ENCODE measurements at places on chromosomes 4 and X.

- DNase-seq: no peak
Observed at GRCh38 chrX:6761251-6761650, 226.3 kb upstream of the VCX3A start.

DNA sequence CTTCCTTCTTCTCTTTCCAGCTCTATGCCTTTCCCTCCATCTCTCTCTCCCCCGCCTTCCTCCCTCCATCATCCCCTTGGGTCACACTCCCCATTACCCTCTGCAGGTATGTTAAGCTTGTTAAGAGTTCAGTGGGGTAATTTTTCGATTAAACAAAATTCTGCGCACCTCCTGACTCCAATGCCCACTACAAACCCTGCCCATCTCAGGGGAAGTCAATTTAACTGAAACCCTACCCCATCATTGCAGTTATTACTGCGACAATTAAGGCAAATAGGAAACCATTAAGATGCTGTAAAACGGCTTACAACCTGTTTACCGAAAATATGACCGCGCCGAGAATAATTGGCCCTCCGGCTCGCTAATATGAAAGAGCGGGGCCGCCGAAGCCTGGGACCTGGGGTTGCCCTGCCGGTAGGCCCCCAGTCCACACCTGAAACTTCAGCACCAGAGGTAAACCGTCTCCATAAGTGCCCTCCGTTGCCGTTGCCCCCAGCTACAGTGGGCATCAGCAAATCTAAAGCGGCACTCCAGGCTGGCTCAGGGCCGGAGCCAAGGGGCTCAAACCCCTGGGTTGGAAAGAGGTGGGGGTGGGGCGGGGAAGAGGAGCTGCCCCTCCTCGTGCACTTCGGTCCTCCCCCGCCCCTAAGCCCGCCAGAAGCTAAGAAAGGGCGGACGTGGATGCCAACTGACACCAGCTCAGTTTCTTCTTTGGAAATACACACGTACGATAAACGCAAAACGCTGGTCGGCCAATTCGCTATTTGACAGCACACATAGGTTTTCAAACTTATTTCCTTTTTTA lies 4.8 kb downstream of the ARX start:
- DNase-seq: no peak

DNA sequence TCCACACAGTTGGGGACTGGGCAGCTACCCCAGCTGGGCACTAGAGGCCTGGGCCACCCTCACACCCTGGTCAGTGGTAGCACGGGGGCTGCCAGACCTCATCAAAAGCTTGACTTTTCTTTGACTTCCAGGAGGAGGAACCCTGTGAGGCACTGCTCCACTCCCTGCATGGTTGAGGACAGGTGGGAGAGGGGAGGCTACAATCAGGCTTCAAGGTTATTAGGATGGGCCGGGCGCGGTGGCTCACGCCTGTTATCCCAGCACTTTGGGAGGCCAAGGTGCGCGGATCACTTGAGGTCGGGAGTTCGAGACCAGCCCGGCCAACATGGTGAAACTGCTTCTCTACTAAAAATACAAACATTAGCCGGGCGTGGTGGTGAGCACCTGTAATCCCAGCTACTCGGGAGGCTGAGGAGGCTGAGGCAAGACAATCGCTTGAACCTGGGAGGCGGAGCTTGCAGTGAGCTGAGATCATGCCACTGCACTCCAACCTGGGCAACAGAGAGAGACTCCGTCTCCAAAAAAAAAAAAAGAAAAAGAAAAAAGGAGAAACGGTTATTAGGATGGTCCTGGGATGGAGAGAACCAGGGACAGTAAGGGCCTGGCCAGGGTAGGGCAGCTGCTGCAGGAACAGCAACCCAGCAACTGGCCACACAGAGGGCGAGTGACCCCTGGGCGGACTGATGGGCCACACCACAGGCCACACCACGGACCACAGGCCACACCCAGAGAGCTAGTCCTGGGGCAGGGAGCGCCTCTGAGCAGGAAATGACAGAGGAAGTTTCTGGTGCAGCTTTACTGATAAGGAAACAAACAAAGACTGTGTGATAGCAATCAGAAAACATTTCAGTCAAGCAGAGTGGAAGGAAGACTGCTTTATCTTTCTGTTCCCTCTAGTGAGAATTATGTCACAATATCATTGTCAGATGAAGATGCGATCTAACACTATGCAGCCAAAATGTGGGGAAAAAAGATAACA lies 20.5 kb upstream of the OPN1LW start:
- no peak for DNase-seq

- no peak for DNase-seq
Observed at GRCh38 chrX:47430925-47431324, 52.1 kb downstream of the ZNF41 start.

- DNase-seq: no peak
Observed at GRCh38 chr4:74608151-74608949, 163.4 kb downstream of the AREG start.

DNA sequence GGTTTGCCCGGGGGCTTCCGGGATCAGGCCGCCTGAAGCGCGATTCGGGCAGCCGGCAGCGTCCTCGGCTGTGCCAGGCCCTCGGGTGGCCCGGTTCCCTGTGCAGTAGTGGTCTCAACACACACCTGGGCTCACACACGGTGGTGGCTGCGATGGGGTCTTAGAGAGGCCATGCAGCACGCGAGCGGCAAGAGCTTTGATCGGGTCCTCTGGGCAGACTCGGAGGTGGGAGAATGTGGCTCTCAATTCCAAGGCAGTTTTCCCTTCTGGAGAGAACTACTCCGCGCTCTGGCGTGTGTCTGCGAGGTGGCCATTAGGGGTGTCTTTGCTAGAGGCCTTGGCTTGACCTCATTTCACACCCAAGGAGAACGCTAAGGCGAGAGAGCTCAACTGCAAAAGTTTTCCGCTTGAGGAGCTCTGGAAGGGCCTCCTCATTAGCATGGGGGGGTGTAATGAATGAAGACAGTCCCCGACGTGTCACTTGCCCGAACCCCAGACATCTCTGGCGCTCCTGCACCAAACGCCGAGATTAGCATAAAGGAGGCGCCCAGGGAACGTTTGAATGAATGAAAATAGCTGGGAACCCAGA lies 771 bp upstream of the RBPJ start:
- DNase-seq: no peak

- no peak for DNase-seq
Observed at GRCh38 chrX:71992711-71993110, 82.1 kb downstream of the NHSL2 start.

DNA sequence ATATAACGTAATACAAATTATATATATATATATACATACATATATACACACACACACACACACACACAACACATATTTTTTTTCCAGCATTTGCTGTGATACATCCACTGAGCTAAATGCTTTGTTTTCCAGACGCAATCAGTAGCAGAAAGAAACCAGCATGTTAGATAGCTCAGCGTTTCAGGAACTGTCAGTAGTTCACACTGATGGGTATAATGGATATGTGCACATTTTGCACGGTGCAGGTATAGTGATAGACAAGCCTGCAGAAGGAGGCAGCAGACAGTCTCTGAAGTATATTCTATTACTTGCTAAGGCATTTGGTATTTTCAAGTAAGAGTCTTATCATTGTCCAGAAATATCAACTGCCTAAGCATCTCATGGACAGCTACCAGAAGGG lies 741.6 kb upstream of the HS3ST1 start:
- no peak for DNase-seq

DNA sequence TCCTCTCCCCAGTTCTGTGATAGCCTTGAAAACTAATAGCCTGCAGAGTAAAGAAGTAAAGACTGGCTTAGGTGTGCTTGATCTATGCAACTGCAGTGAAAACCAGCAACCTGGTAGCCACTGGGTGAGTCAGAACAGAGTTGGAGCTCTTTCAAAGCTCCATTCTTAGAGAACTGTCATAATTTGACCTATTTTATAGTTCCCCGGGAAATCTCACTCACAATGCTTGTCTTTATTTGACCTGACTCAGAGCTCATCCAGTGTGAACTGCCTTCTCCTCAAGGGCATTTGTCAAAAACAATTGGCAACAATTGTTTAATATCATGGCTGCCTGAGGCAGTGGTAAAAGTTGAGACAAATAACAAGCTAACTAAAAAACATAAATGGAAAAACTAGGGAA lies 213.0 kb upstream of the NHS start:
- no peak for DNase-seq

DNA sequence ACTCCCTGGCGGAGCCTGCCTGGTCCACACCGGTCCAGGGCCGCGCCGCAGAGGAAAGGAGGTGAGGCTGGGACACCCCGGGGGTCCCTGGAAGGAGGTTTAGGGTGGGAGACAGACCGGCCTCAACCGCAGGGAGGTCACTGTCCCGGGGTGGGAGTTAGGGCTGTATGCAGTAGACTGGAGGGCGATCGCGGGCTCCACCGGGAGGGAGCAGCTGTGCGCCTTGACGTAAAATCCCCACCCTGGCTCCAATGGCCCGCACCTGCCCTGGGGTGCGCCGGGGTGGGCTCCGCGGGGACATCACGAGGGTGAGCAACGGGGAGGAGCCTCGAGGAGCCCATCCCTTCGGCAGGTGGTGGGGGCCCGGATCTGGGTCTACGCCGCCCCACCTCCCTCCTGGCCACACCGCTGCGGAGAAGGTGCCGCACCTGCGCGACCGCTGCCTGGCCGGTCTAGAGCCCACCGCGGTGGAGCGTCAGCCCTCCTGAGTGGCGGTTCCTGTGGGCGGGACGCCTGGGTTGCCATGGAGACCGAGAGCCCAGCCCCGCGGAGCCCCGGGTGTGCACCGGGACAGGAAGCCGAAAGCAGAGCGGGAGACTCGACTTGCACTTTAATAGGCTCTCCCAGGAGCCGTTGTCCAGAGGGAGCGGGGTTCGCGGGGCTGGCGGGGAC lies 105.1 kb downstream of the ADRA2C start:
- DNase-seq: no peak

DNA sequence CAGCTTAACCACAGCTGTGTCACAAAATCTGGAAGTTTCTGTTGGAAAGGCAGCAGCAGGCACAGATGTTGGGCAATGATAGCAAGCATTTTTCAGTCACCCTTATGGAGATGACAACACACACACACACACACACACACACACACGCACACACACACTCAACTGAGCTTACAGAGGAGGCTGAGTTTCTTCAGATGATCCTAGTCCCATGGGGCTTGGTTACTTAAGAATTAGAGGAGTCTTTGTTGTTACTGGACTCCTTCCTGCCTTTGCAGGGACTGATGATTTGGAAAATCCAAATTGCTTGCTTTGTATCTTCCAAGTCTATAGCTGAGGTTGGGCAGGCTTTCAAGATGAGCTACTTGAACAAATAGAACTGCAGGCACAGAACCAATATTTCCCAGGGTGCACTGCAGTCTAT lies 740.1 kb upstream of the PITX2 start:
- DNase-seq: peak; percentile 99

- DNase-seq: peak; percentile 25
Observed at GRCh38 chr4:159787901-159788300, 685.0 kb downstream of the RAPGEF2 start.

GRCh38 chr4:2217726-2218125 lies 24.2 kb downstream of the HAUS3 start:
- no peak for DNase-seq

DNA sequence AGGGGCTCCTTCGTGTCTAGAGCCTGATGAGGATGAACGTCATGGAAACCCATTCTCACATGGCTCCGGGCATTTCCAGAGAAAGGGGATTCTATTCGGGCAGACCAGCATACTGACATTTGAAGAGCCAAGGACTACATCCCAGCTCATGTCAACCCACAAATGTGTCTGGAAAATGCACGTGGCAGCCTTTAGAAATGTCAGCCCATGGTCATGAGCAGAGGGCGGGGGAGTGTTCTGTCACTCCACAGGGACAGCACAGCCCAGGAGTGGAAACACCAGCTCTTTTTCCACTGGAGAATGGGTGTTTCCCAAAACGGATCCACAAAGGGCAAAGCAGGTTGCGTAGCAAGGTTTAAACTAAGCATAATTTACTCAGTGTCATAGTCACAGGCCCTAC lies 207.0 kb downstream of the BCOR start:
- DNase-seq: no peak

DNA sequence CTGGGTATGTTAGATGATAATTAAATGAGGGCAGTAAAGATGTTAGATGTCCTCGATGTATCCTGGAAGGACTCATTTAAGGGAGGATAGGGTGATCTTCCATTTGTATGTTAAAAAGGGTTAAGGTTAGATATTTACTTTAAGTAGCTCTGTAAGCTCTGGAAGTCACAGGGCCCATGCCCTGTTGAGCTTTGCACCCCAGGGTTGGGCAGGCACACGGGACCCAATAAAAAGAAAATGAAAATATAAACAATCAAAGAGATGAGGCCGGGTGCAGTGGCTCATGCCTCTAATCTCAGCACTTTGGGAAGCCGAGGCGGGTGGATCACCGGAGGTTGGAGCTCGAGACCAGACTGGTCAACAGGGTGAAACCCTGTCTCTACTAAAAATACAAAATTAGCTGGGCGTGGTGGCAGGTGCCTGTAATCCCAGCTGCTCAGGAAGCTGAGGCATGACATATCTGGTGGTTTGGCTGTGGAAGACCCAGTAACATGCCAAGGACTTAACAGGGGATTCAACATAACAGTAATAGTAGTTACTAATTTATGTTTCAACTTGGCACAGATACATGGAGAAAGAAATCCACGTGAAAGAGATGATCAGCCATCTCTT lies 16.9 kb upstream of the PHEX start:
- DNase-seq: no peak

- DNase-seq: no peak
Observed at GRCh38 chr4:35643661-35644060, 600.7 kb downstream of the ARAP2 start.

DNA sequence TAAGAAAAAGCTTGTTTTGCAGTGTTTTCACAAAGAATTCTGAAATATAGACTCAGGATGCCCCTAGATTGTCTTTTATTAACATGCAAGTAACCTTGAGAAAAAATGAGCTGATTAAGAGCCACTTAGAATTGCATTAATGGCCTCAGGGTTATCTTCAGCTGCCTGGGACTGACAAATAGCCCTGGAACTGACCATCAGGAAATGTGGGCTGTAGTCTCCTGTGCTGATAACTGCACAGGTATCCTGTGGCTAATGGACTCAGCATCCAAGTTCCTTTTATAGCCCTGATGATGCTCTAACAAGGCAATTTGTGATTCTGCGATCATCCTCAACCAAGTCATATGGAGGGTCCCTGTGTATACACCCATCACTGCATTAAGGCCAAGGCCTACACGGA lies 17.0 kb downstream of the CA5B start:
- no peak for DNase-seq

GRCh38 chrX:50115973-50116372 lies 84.8 kb downstream of the AKAP4 start:
- no peak for DNase-seq

GRCh38 chrX:119398974-119399771 lies at the start of gene SLC25A43:
TSS of gene SLC25A43 (plus strand) at chrX:119399336. CDS start at chrX:119399404, 68 bp downstream.
- DNase-seq: no peak

DNA sequence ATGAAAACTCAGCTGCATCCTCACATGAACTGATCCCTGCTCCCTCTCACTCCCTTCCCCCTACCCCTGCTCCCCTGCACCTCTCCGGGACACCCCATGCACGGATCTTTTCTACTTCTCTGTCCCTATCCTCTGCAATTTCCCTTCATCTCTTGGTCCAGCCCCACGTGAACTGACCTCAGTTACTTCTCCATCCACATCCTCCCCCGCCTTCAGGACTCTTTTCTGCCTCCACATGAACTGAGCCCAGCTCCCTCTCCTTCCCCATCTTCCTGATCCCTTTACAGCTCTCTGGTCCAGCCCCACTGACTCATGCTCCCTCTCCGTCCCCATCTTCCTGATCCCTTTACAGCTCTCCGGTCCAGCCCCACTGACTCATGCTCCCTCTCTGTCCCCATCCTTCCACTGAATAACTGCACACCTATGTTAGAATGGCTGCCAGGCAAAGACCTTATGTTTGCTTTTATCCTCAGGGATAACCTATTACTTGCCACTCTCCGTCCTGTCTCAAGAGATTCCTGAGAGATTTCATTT lies 5.6 kb downstream of the CETN2 start:
- DNase-seq: no peak

GRCh38 chr4:153318696-153319320 lies 25.7 kb upstream of the MND1 start:
- DNase-seq: peak; percentile 27

Measured in stromal cell of bone marrow (primary cell).